NCI-H2171 (cell line): ENCODE measurements at places on chromosomes 3 and 15.

DNA sequence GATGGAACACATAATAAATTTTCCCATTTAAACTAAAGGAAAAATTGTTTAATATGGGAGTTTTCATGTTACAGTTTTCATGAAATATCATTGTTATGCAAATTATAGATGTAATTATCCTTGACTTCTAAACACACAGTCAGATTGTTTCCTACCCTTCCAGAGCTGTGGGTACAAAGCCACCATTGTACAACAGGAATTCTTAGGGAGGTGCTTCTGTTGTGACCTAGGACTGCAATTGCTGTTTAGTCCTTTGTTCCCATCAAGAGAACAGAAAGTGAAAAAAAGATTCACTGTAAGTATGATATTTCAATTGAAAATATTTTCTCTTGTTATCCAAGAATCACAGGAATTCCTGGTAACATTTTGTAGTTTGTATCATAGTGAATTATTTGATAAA is 455.3 kb upstream of the NAALADL2 start:
- no peak for DNase-seq

DNA sequence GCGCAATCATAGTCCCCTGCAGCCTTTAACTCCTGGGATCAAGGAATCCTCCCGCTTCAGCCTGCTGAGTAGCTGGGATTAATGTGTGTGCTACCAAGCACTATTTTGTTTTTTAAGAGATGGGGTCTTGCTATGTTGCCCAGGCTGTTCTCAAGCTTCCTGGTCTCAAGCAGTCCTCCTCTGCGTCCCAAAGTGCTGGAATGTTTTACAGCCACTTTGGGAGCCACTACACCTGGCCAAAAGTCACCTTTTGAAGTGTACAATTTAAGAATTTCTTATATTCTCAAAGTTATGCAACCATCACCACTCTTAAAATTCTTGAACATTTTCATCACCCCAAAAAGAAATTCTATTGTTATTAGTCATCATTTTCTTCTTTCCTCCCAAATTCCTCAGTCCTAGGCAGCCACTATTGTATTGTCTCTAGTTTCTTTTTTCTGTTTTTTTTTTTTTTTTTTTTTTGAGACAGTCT is 17.8 kb downstream of the CDV3 start:
- DNase-seq = no peak

DNA sequence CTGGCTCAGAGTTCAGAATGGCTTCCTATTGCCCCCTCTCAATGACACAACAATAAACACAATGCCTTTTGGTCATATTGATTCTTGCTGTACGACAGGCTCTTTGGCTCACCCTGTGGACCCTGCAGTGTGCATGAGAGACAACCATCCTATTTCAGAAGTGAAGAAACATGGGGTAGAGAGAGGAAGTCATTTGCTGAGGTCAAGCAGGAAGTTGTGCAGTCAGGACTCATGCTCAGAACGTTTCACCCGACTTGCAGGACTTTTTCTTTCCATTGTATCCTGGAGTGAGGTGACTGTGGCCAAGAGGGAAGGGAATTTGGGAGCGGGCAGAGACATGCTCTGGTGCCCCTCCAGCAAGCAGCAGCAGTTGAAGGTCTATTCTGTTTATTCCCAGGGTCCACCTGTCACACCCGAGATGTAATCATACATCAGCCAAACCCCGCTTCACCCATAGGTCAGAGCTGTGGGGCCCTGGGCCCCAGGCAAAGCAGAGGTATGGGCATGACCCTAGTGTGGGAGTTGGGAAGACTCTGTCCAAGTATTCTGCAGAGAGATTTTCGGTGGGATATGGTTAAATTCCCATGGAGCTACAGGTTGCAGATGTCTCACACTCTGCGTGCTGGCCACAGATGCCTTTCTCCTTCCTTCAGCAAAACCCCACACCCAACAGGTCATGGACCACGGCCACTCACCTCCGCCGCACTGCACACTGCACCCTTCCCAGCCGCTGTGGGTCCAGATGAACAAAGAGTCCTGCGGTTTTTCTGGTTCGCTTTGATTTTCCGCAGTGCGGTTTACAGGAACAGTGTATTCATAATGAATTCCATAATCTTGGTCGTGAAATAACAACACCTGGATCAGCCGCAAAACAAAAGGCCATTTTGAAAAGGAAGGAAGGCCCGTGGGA is 290.6 kb downstream of the ADAMTS17 start:
- DNase-seq = no peak

- no peak for DNase-seq
Measured at GRCh38 chr3:61761694-61762430, 200.5 kb downstream of the PTPRG start.

DNA sequence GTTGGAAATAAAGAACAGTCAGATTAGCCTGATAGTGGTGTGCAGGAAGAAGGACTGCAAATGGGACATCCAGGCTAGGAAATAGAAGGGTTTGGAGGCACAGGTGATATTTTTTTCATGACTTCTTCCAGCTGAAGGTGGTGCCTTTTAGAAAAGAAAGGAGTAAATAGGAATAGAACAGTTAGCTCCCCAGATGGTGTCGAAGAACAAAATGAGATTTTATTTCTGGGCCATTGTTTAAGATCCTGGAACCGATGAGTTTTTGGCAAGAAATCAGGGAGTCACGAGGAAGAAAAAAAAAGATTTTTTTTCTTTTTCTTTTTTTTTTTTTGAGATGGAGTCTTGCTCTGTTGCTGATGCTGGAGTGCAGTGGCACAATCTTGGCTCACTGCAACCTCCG is 9.8 kb upstream of the NCK1 start:
- DNase-seq = no peak

- no peak for DNase-seq
Measured at GRCh38 chr3:49718858-49719213, 648 bp downstream of the AMIGO3 start.

- DNase-seq = no peak
Measured at GRCh38 chr3:177209509-177209908, 12.2 kb upstream of the TBL1XR1 start.

- no peak for DNase-seq
Measured at GRCh38 chr15:101112336-101113113, 139.3 kb downstream of the CHSY1 start.

DNA sequence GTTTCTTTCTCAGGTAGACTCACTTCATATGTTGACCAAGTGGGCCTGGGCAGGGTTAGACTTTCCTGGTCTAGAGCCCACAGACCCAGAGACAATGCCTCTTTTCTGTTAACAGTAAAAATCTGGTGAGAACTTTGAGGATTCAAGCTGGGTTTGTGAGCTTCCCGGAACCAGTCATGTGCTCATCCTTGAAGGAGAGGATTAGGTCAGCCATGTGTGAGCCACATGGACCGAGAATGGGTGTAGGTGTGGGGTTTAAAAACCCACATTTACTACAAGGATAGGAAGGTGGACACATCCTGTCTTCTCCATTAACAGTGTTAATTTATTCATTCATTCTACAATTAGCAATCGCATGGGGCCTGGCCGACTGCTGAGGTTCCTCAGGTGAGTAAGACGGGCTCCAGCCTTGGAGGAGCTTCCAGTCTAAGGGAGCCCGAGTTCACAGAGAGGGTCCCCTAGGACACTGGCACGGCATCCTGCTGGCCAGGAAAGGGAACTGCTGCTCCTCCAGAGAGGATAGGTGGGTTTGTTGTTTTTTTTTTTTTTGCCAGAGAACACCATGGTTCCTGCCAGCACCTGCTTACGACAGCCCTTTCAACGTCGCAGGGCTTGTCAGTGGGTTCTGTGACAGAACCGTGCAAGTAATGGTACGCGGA is 69.0 kb downstream of the SQOR start:
- no peak for DNase-seq

DNA sequence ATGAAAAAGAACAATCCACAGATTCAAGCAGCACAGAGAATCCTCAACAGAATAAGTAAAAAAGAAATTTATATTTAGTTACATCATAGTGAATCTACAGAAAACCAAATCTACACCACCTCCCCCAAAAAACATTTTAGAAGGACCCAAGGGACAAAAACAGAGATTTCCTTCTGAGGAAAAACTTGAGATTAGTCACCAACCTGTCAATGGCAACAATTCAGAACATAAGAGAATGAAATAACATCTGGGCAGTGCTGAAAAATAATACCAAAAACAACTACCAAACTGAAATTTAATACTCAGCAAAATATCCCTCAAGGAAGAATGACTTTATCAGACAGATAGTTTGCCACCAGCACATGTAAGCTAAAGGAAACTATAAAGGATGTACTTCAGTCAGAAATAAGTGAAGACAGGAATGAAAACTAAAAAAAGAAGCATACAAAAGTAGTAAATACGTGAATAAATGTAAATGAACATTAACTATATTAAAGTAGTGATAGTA is 260.7 kb downstream of the ULK4 start:
- DNase-seq = peak; percentile 10

- no peak for DNase-seq
Measured at GRCh38 chr3:53941950-53942349, 50.3 kb upstream of the SELENOK start.

DNA sequence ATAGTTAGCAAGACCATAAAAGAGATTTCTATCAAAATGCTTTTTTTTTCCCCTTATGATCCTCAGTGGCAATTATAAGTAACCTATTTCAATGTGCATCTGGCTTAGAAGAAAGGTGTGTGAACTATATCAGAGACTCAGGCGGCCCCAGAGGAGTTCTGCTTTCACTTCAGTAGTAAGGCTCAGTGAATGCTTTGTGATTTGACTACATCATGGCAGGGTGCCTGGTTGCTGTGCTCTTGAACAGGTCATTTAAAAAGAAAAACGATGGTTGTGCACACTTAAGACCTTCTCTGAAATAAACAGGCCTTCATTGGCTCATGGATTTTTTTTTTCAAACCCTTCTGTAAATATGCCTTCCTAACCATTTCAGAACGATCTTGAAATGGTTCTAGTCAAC is 400.4 kb upstream of the RARB start:
- no peak for DNase-seq

- no peak for DNase-seq
Measured at GRCh38 chr15:68488290-68488689, 56.3 kb upstream of the ITGA11 start.

DNA sequence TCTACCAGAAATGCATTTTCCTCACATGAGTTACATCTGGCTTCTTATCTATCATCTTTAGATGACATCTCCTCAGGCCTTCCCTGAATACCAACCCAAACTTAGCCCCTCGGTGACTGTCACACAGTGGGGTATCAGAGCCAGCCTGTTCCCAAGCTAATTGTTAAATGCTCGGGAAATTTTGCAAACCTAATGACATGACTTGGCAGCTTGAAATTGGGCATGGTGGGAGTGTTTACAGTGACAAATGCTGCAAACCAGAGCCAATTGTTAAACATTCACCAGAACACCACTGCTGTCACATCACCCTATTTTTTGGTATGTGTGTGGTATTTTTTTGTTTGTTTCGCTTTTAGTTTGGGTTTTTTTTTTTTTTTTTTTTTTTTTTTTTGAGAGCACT is 130.8 kb downstream of the HCN4 start:
- no peak for DNase-seq

- peak; percentile 43 for DNase-seq
Measured at GRCh38 chr3:50189274-50189673, 2.1 kb upstream of the GNAT1 start.

GRCh38 chr15:63913786-63914315 is 80.1 kb upstream of the HERC1 start:
- DNase-seq = no peak

DNA sequence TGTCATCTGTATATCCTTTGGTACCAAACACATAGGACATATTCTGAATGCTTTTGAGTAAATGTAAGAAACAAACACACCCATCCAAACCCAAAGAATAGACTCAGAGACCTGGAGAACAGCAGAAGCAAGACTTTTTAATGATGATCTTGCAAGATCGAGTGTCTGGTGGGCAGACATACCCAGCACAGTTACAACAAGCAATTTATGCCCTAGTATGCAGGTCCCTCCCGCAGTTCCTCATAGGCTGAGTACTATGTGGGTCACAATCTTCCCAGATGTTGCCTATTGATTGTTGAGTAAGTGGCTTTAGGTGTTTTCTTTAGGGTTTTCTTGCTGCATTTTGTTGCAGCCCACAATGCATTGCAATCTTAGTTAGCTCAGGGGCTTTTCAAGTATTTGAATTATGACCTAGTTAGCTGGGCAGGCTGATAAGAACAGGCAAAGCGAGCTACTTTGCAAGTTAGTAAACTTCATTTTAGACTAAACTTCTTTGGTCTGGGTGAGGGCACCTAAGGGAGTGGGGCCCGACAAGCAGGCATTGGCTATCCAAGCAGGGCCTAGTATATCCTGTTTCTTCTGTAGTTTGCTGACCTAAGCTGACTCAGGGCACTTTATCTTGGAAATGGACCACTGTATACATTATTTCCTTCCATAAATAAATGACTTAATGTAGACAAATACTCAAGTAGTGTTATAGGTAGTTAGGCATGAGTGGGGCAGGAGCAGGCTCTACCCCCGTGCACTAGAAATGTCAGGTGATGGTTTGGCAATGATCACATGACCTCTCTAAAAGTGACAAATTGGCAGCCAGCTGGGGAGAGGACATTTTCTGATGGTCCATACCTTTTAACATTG is 87.3 kb upstream of the LIPC start:
- DNase-seq = no peak

GRCh38 chr15:39629906-39630305 is 49.0 kb downstream of the THBS1 start:
- DNase-seq = peak; percentile 23

DNA sequence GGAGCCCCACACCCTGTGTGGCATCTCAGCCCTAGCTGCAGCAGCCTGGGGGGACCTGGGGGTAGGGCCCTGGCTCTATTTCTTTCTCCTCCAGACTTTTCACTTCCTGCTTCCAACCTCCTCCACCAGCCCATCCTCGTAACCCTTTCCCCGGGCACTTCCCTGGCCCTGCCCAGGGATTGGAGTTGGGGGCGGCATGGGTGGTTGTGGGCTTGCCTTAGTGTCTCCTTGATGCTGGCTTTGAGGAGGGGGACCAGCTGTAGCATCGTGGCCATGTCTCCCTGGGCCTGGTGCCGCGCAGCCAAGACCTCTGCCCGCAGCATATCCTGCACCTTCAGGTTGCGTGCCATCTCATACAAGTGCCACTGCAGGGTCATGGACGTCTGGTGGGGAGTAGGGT is 28.1 kb downstream of the CYP11A1 start:
- no peak for DNase-seq

DNA sequence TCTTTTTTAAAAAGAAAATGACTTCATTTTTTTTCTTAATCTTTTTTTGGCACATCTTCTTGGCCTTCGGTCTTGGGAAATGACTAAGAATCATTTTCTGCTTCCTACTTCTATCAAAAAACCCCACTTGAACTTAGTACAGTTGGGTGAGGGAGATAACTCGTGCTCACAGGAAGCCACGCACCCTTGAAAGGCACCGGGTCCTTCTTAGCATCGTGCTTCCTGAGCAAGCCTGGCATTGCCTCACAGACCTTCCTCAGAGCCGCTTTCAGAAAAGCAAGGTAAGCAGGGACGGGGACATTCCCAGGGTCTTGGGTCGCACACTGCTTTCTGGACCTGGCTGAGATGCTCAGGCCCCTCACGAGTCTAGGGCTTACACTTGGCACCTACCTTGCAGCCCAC is at the start of gene CCR4:
CCR4 (plus strand) TSS at position 235 of the 402 bp plus-strand sequence. CDS start 1,779 bp downstream, outside the sequence.
- no peak for DNase-seq
